HFFc6 (cell line): ENCODE measurements at places on chromosomes 16 and 17. TPM values are rescaled to one million over a fixed set of nuclear protein-coding genes. Genes with fewer than 3 reads are reported as not detected.
A peak's percentile ranks its signal among the peaks of the same experiment; 100 is the strongest.

DNA sequence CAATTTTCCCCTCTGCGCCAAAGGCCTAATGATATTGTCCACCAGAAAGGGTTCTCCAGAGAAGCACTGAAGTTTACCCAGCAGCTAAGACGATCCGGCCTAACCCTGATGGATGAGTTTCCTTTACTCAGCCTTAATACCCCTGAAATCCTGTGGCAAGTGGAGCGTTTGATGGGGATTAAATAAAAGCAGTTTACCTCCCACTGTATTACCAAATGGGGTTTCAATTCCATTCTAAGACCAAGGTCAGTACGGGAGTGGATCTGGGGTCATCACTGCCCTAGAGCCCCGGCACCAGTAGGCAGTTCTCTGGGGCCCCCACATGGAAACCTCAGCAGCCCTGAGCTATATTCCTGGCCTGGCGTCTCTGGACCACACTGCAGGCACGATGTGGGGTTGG, 97.1 kb upstream of the NOL11 start:
- H3K4me1 ChIP-seq: no peaks in the 10 kb centered on the region
- DNase-seq: no peak
- no peak overlapping the region for H3K27ac ChIP-seq
- no peaks in the 10 kb centered on the region for H3K36me3 ChIP-seq
- H3K27me3 ChIP-seq: no peaks in the 10 kb centered on the region

DNA sequence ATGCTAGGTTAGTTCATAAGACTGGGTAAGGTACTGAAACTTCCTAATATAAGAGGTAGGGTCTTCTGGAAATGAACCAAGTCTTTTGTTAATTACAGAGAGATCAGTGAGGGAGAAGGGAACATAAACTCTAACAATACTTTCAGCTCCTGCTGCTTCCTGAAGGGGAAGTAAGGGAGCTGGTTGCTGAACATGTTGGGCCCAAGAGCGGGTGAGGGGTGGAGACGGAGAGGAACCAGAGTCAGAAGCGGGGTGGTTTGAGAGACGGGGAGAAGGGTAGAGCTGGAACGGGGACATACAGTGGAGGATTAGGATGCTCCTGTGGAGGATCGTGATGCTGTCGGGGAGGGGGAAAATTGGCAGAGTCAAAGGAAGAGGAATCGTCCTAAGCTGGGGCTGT, 11.5 kb upstream of the ZNF747 start:
- H3K27me3 ChIP-seq: peaks cover 5% of the 10 kb centered on the region
- no peak for DNase-seq
- no peaks in the 10 kb centered on the region for H3K36me3 ChIP-seq
- no peak overlapping the region for H3K27ac ChIP-seq
- no peak overlapping the region for H3K4me3 ChIP-seq
- H3K4me1 ChIP-seq: peaks cover 12% of the 10 kb centered on the region

DNA sequence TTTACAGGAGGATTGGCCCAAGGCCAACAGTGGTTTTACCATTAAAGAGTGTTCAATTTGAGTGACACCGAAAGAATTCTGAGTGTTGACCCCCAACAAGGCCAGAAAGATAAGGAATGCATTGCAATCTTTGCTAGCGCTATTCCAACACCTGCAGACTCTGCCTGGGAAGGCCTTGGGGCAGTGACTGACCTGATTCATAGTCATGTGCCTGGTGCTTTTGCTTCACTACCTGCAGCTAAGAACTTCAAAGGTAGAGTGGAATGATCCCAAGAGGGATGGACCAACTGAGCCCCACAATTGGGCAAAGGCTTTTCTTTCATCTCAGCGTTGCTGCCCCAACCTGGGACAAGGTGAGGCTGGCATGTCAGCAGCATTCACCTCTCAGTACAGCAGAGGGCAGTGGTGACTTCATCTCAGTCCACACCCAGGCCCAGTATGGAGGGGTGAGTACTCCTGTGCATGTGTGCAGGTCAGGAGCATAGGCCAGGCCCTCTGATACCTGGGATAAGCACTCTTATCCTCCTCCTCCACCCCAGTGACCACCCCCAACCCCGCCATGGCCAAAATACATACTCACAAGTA, 149.6 kb upstream of the GNAO1 start:
- H3K36me3 ChIP-seq: no peaks in the 10 kb centered on the region; the same call in 1 of the 2 replicates
- H3K27ac ChIP-seq: no peak overlapping the region
- no peak overlapping the region for H3K4me3 ChIP-seq
- H3K4me1 ChIP-seq: no peaks in the 10 kb centered on the region
- no peak for DNase-seq

GRCh38 chr17:61007980-61008379, 330.3 kb downstream of the BCAS3 start:
- no peak overlapping the region for H3K4me3 ChIP-seq
- peaks cover 4% of the 10 kb centered on the region; the same call in 1 of the 2 replicates for H3K36me3 ChIP-seq
- no peaks in the 10 kb centered on the region for H3K27me3 ChIP-seq
- no peak overlapping the region for H3K27ac ChIP-seq

DNA sequence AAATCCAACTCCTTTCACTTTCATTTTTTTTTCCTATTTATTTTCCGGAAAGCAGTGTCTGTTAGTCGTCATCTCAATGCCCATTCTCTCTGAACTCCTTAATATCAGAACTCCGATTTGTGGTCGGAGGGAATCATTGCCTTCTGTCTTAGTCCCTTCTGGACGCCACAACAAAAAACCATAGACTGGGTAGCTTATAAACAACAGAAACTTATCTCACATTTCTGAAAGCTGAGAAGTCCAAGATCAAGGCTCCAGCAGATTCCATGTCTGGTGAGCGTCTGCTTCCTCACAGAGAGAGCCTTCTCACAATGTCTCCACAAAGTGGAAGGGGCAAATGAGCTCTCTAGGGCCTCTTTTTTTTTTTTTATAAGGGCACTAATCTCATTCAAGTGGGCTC, 296.6 kb upstream of the CDH11 start:
- no peak overlapping the region; the same call in 1 of the 2 replicates for H3K27ac ChIP-seq
- peaks cover 15% of the 10 kb centered on the region for H3K36me3 ChIP-seq
- DNase-seq: no peak
- no peak overlapping the region; the same call in 1 of the 2 replicates for H3K4me3 ChIP-seq

DNA sequence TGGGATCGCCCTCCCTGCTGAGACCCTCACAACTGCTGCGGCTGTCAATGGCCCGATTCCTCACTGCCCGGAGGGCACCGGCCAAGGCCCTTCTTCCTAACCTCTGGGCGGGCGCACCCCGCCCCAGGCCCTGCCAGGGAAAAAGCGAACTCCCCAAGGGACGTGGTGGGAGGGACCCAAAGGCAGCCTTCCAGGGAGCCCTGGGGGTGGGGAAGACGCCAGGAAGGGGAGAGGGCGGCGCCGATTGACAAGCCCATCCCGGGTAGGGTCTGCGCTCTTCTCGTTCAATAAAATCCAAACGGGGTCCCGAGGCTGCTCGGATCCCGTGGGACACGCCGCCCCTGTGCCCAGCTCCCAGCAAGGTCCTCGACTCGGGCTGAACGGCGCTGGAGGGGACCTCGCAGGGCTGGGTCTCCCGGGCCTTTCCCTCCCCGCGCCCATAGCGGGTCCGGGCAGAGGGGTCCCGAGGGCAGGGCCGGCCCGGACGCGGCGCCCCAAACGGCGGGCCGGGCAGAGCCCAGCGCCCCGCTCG, 416 bp downstream of the KIFC3 start:
- H3K27me3 ChIP-seq: peaks cover 1% of the 10 kb centered on the region
- H3K4me3 ChIP-seq: peak overlapping the region; percentile 94
- H3K36me3 ChIP-seq: peaks cover 17% of the 10 kb centered on the region
- DNase-seq: no peak
- peaks cover 61% of the 10 kb centered on the region for H3K4me1 ChIP-seq
- H3K27ac ChIP-seq: peak overlapping the region; percentile 94

- no peak overlapping the region for H3K27ac ChIP-seq
- peaks cover 8% of the 10 kb centered on the region for H3K27me3 ChIP-seq
- no peaks in the 10 kb centered on the region for H3K36me3 ChIP-seq
- H3K4me3 ChIP-seq: no peak overlapping the region
- H3K4me1 ChIP-seq: no peaks in the 10 kb centered on the region; the same call in 1 of the 2 replicates
Measured at GRCh38 chr16:48542020-48542473, 67.9 kb downstream of the N4BP1 start.

GRCh38 chr17:62703776-62704380, 76.4 kb downstream of the MRC2 start:
- DNase-seq: peak; percentile 32
- peaks cover 44% of the 10 kb centered on the region for H3K4me1 ChIP-seq
- peak overlapping the region; percentile 90 for H3K4me3 ChIP-seq

GRCh38 chr16:5549802-5550201, 452.2 kb upstream of the EEF2KMT start:
- peaks cover 18% of the 10 kb centered on the region; the same call in 1 of the 2 replicates for H3K4me1 ChIP-seq
- DNase-seq: peak; percentile 9

DNA sequence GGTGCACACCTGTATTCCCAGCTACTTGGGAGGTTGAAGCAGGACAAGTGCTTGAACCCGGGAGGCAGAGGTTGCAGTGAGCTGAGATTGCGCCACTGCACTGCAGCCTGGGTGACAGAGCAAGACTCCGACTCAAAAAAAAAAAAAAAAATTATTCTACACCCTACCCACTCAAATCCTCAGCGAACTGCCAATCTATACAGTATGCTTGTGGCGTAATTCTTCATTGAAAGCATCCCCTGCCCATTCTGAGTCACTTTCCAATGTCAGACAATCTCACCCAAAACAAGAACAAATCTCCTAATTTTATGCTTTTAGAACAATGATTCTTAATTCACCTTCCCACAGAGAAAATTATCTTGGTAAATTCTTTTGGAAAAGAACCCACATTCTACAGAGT, 12.0 kb downstream of the AMFR start:
- H3K4me3 ChIP-seq: no peak overlapping the region
- H3K4me1 ChIP-seq: peaks cover 25% of the 10 kb centered on the region
- 0 out of 2 replicates have a peak overlapping the region, but pooled peaks have one; percentile 31 for H3K27ac ChIP-seq
- H3K27me3 ChIP-seq: no peaks in the 10 kb centered on the region
- no peak for DNase-seq

DNA sequence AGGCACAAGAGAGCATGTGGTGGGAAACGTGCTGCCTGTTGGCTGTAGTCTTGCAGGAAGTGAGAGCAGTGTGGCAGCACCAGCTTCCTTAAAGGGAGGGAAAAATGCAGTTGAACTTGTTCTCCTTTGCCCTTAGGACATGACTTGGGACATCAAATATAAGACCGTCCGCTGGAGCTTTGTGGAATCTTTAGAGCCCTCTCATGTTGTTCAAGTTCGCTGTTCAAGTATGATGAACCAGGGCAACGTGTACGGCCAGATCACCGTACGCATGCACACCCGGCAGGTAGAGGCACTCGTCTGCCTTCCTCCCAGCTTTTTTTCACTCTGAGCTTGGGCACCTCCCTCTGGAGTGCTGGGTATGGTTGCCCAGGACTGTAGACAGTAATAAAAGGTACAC, 23.3 kb downstream of the GPR179 start:
- no peak overlapping the region for H3K4me3 ChIP-seq
- H3K4me1 ChIP-seq: peaks cover 20% of the 10 kb centered on the region
- H3K27me3 ChIP-seq: peaks cover 2% of the 10 kb centered on the region; the same call in 1 of the 2 replicates
- no peak for DNase-seq
- no peak overlapping the region for H3K27ac ChIP-seq
- H3K36me3 ChIP-seq: peaks cover 21% of the 10 kb centered on the region

DNA sequence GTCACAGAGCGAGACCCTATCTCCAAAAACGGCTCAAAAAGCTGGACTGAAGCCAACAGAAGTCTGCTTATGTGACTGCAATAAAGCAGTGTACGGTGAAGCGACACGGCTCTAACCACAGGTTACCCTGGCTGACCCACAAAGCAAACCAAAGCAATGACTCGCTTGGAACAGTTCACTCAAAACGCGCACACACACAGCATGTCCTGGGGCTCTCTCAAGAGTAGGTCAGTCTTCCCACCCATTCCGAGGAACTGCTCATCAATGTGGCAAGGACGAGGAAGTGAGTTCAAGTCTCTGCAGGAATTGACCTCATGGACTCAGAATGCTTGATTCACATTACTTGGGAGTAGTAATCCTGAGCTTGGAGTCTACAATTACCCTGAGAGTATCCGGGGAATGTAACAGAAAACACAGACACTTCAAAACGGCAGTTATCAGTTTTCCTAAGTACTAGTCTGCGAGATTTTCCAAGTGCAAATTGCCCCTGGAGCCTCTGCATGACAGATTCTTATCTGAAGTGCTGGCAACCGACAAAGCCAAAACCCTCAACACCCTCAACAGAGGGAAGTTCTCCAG, 25.4 kb downstream of the PELP1 start:
- peak overlapping the region; percentile 84 for H3K27ac ChIP-seq
- peaks cover 43% of the 10 kb centered on the region for H3K36me3 ChIP-seq
- H3K27me3 ChIP-seq: peaks cover 3% of the 10 kb centered on the region; the same call in 1 of the 2 replicates
- H3K4me3 ChIP-seq: peak overlapping the region; percentile 59

DNA sequence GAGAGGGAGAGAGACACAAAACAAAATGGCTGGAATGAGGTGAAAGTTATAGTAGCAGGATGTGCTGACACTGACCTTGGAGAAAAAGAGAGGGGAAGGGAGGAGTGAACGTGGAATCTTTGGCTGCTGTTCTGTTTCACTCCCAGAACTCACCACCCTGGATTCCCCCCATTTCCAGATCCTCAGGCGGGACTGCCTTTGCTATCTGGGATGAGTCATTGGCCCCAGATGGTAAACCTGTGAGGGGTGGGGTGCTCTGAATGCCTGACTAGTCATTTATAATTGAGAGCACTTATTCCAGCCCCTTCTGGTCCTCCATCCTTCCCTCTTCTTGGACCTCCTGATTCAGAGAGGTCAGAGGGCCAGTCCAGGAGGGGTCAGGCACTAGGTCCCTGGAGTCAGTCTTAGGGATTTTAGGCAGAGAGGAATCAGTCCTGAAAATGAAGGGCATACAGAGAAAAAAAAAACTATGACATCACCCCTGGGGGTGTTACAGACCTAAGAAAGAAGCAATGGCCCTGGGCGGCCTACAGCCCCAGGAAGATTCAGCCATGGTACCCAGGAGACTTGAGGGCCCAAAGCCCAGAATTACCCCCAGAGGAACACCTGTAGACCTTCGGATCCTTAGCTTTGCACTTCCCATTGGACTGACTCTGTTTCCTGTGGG, 2.2 kb upstream of the ZG16 start:
- no peaks in the 10 kb centered on the region for H3K36me3 ChIP-seq
- no peak overlapping the region for H3K4me3 ChIP-seq
- peaks cover 15% of the 10 kb centered on the region for H3K4me1 ChIP-seq
- H3K27me3 ChIP-seq: peaks cover 39% of the 10 kb centered on the region
- DNase-seq: peak; percentile 4
- H3K27ac ChIP-seq: no peak overlapping the region

The APOH gene
- not detected in 3 replicates for total RNA-seq

The TOM1L1 gene
- 16.4 to 23.9 TPM (median 17.6 TPM) in 3 replicates for total RNA-seq

The CCL23 gene
- total RNA-seq: not detected in 3 replicates

The G6PC1 gene
- not detected in 3 replicates for total RNA-seq

The ELMO3 gene
- total RNA-seq: 1.2 to 1.4 TPM (median 1.2 TPM) in 3 replicates

The PRR15L gene
- total RNA-seq: not detected in 3 replicates

The NPIPA8 gene
- total RNA-seq: 5.4 to 15.0 TPM (median 12.4 TPM) in 3 replicates

The MPP3 gene
- total RNA-seq: 4.1 to 7.4 TPM (median 6.9 TPM) in 3 replicates

The TEX19 gene
- not detected in 3 replicates for total RNA-seq
